ENCODE measurements at places on chromosomes 7 and 10.
A peak's percentile ranks its signal among the peaks of the same experiment; 100 is the strongest.

DNA sequence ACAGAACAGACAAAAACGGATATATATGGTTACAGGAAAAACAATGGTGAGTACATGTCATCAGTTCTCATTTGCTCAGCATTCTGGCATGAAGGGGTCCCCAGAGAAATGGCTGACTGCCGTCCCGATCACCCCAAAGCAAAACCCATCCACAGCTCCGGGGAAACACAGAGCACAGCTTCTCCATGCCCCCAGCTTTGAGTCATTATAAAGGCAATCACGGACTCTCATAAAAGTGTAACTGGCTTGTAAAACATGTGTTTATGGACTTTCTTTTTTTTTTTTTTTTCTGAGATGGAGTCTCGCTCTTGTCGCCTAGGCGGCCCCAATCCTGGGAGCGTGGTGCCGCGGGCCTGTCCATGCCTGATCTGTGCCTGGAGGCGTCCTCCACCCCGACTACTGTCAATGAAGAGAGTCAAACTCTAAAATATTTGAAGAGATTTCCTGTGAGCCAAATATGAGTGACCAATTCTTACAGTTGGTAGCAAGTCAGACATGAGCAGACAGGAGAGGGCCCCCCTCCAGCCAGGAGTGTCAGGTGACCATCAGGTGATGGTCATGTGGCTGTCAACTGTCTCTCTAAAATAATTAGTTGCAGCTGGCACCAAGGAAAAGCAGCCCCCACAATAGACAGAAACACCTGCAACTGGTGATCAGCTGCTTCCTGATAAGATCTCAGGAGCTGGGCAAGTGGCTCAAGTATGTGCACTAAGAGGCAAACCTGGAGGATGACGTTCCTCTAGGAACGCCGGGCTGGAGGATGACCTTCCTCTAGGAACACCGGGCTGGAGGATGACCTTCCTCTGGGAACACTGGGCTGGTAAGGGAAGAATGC is 21.7 kb upstream of the NOM1 start:
- no peaks in the 10 kb centered on the region for H3K36me3 ChIP-seq
- H3K4me3 ChIP-seq: no peak overlapping the region
- peaks cover 34% of the 10 kb centered on the region for H3K27me3 ChIP-seq
- no peak overlapping the region for H3K27ac ChIP-seq
- peaks cover 32% of the 10 kb centered on the region for H3K4me1 ChIP-seq

- H3K27ac ChIP-seq: peak overlapping the region; percentile 28
- peak overlapping the region; percentile 10 for H3K4me3 ChIP-seq
- no peak for DNase-seq
These were observed 82.9 kb downstream of the KIAA1549 start for GRCh38 chr7:138898255-138898654.

DNA sequence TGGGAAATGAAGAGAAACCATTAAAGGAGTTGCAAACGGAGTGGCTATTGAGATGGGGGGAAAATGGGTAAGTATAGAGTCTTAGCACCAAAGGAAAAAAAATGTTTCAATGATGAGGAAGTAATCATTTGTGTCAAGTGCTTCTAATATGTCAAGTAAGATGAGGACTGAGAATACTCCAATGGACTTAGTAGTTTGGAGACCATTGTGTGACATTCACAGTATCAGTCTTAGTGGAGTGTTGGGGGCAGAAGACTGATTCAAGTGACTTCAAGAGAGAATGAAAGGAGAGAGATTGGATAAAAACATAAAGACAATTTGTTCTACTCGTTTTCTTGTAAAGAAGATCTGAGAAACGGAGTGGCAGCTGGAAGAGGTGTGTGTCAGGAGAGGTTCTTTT is 88.6 kb upstream of the ARID5B start:
- H3K36me3 ChIP-seq: no peaks in the 10 kb centered on the region
- H3K27me3 ChIP-seq: peaks cover 8% of the 10 kb centered on the region
- H3K4me1 ChIP-seq: peaks cover 8% of the 10 kb centered on the region
- DNase-seq: no peak
- H3K27ac ChIP-seq: no peak overlapping the region

GRCh38 chr7:55548295-55548731 is 24.0 kb downstream of the VOPP1 start:
- H3K27ac ChIP-seq: no peak overlapping the region
- H3K4me3 ChIP-seq: no peak overlapping the region
- peaks cover 86% of the 10 kb centered on the region for H3K4me1 ChIP-seq
- no peak for DNase-seq
- H3K27me3 ChIP-seq: no peaks in the 10 kb centered on the region

- DNase-seq: peak; percentile 29
- H3K4me1 ChIP-seq: no peaks in the 10 kb centered on the region
- peaks cover 3% of the 10 kb centered on the region for H3K27me3 ChIP-seq
- H3K4me3 ChIP-seq: no peak overlapping the region
These were observed 145.1 kb downstream of the SEMA3D start for GRCh38 chr7:85041605-85042216.

- H3K27me3 ChIP-seq: no peaks in the 10 kb centered on the region
- H3K27ac ChIP-seq: no peak overlapping the region
- H3K4me3 ChIP-seq: no peak overlapping the region
- peaks cover 31% of the 10 kb centered on the region for H3K4me1 ChIP-seq
These were observed 14.5 kb downstream of the FAM24B start for GRCh38 chr10:122864901-122865300.

DNA sequence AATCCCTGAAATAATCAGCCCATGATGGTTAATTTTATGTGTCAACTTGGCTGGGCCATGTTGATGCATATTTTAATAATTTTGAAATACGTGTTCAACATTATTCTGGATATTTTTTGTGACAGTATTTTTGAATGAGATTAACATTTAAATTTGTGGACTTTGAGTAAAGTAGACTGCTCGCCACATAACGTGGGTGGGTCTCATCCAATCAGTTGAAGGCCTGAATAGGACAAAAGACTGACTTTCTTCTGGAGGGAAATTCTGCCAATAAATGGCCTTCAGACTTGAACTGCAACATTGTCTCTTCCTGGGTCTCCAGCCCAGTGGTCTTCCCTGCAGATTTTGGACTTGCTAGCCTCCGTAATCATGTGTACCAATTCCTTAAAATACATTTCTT is 53.6 kb upstream of the BICC1 start:
- H3K4me3 ChIP-seq: no peak overlapping the region
- no peak overlapping the region for H3K27ac ChIP-seq
- H3K36me3 ChIP-seq: peaks cover 2% of the 10 kb centered on the region
- peaks cover 5% of the 10 kb centered on the region for H3K27me3 ChIP-seq

GRCh38 chr10:48468130-48468790 is 136.6 kb downstream of the ARHGAP22 start:
- no peak for DNase-seq
- H3K4me1 ChIP-seq: no peaks in the 10 kb centered on the region

DNA sequence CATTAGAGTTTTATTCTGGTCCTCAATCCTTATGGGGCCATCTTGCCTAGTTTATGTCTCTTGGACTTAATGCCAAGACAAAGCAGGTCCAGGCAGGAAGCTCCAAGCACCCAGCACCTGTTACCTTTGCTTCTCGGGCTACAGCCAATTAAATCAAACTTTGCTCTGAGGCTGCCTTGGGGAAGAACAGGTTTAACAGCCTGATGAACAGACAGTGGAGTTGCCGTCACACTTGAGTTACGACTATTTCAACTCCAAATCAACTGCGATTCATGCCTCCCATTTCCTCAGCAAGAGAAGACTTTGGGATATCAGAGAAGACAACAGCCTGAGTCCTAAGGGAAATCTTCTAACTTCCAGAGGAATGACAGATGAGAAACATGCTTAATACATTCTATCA is 62.2 kb downstream of the XPNPEP1 start:
- peaks cover 46% of the 10 kb centered on the region for H3K36me3 ChIP-seq
- no peak overlapping the region for H3K27ac ChIP-seq
- H3K4me1 ChIP-seq: peaks cover 3% of the 10 kb centered on the region
- H3K27me3 ChIP-seq: no peaks in the 10 kb centered on the region

DNA sequence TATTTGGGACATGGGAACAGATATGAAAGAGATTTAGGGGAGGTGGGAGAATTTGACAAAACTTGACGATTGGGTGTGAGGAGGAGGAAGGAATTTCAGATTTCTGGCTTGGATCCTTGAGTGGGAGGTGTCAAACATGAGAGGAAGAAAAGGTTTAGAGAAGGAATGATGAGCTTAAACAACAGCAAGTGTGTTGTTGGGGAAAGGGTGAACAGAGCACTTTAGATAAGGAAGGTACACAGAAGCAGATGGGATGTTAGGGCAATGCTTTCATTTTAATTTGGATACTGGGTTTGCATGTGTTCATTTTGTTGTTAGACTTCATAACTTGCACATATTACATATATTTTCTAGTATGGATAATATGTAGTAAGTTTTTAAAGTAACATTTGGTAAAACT is 23.2 kb downstream of the REEP3 start:
- no peaks in the 10 kb centered on the region for H3K27me3 ChIP-seq
- H3K4me1 ChIP-seq: peaks cover 8% of the 10 kb centered on the region
- no peak overlapping the region for H3K27ac ChIP-seq
- DNase-seq: no peak

DNA sequence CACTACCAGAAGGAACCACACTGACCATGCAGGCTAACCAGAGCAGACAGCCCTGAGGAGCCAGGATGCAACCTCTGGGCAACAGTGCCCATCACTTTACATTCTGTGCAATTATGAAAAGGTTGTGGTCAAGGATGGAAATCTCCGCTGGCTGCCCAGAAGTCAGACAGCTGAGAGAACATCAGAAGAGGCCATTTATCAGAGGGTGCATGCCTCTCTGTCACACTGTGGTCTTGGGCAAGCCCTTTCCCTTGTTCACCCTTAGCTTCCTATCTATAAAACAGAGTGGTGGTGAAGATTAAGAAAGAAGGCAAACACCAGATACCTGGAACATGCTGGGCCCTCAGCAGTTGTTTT is 120.7 kb upstream of the GDF10 start:
- no peak overlapping the region for H3K27ac ChIP-seq
- no peaks in the 10 kb centered on the region for H3K36me3 ChIP-seq
- peaks cover 1% of the 10 kb centered on the region for H3K4me1 ChIP-seq
- no peak overlapping the region for H3K4me3 ChIP-seq
- no peak for DNase-seq

- H3K4me3 ChIP-seq: no peak overlapping the region
- peaks cover 38% of the 10 kb centered on the region for H3K4me1 ChIP-seq
- no peak for DNase-seq
- H3K27ac ChIP-seq: no peak overlapping the region
- peaks cover 14% of the 10 kb centered on the region for H3K36me3 ChIP-seq
- no peaks in the 10 kb centered on the region for H3K27me3 ChIP-seq
These were observed 4.1 kb downstream of the NUDT1 start for GRCh38 chr7:2245883-2246675.

DNA sequence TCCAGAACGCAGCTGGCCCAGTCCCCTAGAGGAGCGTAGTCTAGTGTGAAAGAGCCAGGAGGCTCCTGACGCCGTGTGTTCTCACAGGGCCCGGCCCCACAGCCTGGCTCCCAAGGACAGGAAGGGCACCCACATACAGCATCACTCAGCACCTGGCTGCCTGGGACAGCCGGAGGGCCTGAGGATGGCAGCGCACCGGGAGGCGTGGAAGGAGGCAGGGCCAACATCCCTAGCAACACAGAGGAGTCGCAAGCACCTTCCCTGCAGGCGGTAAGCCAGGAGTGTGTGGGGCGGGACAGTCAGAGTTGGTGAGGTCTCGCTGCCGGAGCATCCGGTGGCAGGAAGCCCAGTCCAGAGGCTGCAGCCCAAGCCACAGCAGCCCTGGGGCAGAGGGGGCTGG is 125.8 kb downstream of the MAD1L1 start:
- no peak for DNase-seq
- H3K4me1 ChIP-seq: peaks cover 56% of the 10 kb centered on the region
- H3K36me3 ChIP-seq: peaks cover 10% of the 10 kb centered on the region
- no peak overlapping the region for H3K4me3 ChIP-seq
- no peak overlapping the region for H3K27ac ChIP-seq
- H3K27me3 ChIP-seq: peaks cover 2% of the 10 kb centered on the region

GRCh38 chr7:7519528-7519927 is 16.1 kb downstream of the COL28A1 start:
- no peak for DNase-seq
- no peak overlapping the region for H3K27ac ChIP-seq
- H3K36me3 ChIP-seq: no peaks in the 10 kb centered on the region
- no peaks in the 10 kb centered on the region for H3K27me3 ChIP-seq
- H3K4me1 ChIP-seq: no peaks in the 10 kb centered on the region

DNA sequence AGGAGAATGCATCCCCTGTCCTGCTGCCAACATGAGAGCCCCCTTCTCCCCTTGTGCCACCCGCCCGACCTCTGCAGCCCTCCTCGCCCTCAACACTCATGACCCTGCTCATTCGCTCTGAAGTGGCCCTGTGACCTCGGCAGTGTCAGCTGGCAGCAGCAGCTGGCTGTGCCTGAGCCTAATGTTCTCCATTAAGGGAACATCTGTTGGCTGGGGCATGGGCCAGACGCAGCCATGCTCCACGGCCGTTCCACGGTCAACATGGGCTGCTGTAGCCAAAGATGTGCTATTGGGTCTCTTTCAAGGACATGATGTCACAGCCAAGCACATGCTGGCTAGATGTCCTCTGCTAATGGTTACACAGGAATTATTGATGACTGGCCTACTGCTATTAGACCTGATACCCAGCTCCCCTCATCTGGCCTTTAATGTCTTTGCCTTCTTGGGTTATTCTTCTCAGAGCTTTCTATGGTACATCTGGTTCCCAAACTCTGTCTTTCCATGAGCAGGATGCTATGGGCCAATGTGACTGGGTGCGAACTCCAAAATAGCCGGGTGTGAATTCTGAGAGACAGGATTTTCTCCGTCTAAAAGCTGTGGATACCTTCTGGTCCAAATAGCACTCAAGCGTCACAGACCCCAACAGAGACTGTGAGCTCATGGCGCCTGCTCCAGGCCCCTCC is 22.4 kb downstream of the ADCYAP1R1 start:
- H3K27ac ChIP-seq: no peak overlapping the region
- no peaks in the 10 kb centered on the region for H3K36me3 ChIP-seq
- H3K27me3 ChIP-seq: peaks cover 4% of the 10 kb centered on the region
- no peak overlapping the region for H3K4me3 ChIP-seq
- no peak for DNase-seq
- H3K4me1 ChIP-seq: no peaks in the 10 kb centered on the region

- H3K4me1 ChIP-seq: peaks cover 3% of the 10 kb centered on the region
- H3K27ac ChIP-seq: no peak overlapping the region
- H3K27me3 ChIP-seq: no peaks in the 10 kb centered on the region
- no peaks in the 10 kb centered on the region for H3K36me3 ChIP-seq
- DNase-seq: no peak
These were observed 87.8 kb downstream of the BTRC start for GRCh38 chr10:101441541-101442455.

- peaks cover 2% of the 10 kb centered on the region for H3K36me3 ChIP-seq
- H3K4me1 ChIP-seq: peaks cover 3% of the 10 kb centered on the region
- no peak for DNase-seq
- no peak within 1 kb of the TSS for H3K27ac ChIP-seq
- H3K27me3 ChIP-seq: peaks cover 30% of the 10 kb centered on the region
- no peak within 1 kb of the TSS for H3K4me3 ChIP-seq
These were observed at the start of gene PHYHIPL for GRCh38 chr10:59176241-59177030. TSS of gene PHYHIPL (plus strand) at chr10:59176643. CDS start at chr10:59176854, 211 bp downstream.

DNA sequence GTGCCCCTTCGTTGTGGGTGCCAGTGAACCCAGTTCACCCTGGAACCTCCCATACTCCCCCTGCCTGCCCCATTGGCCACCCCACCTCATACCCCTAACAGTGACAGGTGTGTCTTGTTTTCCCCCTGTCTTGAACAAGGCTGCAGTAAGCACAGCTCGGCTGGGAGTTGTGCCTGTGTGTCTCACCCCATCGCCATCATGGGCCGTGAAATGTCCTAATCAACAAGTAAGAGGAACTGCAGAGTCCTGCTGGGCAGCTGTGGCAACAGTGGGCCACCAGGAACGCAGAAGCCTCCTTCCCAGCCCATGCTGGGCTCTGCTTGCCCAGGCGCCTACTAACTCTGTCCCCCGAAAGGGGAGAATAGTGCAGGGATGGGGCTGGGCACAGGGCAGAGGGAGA is 91.6 kb downstream of the C10orf105 start:
- peaks cover 7% of the 10 kb centered on the region for H3K27me3 ChIP-seq
- no peaks in the 10 kb centered on the region for H3K36me3 ChIP-seq
- H3K4me3 ChIP-seq: no peak overlapping the region
- peaks cover 2% of the 10 kb centered on the region for H3K4me1 ChIP-seq

- H3K4me3 ChIP-seq: no peak overlapping the region
- no peak for DNase-seq
- peaks cover 12% of the 10 kb centered on the region for H3K27me3 ChIP-seq
These were observed 27.3 kb downstream of the BAMBI start for GRCh38 chr10:28704464-28705161.

Data from activated naive CD8-positive, alpha-beta T cell treated with anti-CD3 and anti-CD28 coated beads, Interleukin-2, amount 50 U/mL, for 24 hours (primary cell).